ENCODE measurements at places on chromosomes 1 and 21.

- no peak for DNase-seq
Observed at GRCh38 chr21:21205604-21206003, 207.4 kb downstream of the NCAM2 start.

DNA sequence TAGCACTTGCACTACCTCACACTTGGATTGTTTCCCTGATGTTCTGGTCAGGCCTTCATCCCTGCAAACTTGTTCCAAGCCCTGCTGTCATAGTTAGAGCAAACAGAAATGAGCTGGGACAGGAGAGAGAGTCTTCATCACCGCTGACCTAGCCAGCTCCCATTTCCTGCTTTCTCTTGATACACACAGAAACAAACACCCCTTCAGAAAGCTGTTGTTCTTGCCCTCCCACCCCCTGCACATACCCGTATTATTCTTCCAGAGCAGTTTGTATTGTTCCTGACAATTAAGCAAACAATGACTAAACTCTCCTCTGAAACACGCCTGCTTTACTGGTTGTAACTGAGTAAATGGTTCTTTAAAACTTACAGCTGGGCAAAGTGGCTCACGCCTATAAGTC, 2.9 kb upstream of the SYT2 start:
- no peak for DNase-seq

DNA sequence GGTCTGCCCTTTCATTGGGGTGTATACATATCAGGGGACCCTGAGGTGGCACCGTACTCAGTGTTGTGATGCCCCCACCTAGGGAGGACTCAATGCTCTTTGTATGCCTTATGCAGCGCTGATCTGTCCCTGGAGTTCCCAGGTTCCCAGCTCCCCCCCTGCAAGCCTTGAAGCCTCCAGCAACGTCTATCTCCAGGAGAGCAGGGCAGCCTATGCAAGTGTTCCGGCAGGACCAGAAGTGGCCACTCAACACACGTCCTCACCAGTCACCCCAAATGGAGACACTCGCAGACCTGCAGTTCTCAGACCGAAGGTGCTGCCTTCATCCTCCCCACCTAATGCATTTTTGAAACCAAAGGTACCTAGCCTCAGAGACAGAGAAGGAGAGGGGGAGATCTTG, 25.2 kb upstream of the CNTN2 start:
- no peak for DNase-seq

DNA sequence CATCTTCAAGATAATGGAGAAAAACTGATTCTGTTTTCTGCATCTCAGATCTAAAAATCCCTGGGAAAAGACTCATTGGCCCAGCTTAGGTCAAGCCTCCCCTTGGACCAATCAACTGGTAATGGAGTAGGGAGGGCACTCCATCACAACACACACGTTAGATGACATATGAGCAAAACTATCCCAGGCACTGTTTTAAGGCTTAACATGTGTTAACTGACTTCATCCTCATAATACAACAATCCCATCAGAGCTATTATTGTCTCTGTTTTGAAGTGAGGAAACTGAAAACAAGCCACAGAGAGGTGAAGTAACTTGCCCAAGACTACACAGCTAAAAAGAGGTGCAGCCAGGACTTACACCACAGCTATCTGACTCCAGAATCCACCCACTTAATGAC, 14.7 kb upstream of the CITED4 start:
- no peak for DNase-seq

DNA sequence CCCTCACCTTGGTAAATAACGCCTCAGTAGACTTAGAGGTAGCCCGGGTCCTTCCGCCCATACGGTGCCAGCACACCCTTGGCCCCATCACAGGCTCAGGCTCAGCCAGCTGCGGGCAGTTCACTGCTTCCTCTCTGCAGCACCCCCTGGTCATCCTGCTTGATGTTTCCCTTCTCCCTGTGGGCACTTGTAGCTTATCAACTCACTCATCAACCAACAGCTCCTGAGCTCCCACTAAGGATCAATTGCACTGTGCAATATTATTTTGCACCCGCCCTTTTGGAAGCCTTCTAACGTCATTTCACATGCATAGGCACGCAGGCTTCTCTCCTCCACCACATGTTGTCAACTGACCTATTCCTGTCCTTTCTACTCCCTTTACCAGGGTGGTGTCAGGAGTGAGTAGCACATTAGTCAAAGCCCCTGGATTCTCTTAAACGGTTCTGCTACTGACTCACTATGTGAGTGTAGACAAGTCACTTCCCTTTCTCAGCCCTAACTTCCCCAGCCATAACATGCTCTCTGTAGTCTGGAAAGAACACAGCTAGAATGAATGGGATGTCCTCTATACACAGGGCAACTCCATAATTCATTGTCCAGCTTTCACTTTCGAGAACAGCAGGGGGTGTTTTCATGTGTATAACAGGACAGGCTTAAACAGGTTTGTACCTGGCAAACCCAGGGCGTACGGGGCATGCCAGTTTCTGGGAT, 47.1 kb upstream of the IRF2BP2 start:
- peak; percentile 30 for DNase-seq
